Gastroesophageal sphincter (tissue), 4 donors: ENCODE measurements at places on chromosomes 3 and 15.

GRCh38 chr3:171142985-171143384, 116.5 kb upstream of the SLC2A2 start:
- ATAC-seq = no peak

GRCh38 chr15:40102897-40103858, 5.5 kb downstream of the BMF start:
- peak; percentile 64 for ATAC-seq

DNA sequence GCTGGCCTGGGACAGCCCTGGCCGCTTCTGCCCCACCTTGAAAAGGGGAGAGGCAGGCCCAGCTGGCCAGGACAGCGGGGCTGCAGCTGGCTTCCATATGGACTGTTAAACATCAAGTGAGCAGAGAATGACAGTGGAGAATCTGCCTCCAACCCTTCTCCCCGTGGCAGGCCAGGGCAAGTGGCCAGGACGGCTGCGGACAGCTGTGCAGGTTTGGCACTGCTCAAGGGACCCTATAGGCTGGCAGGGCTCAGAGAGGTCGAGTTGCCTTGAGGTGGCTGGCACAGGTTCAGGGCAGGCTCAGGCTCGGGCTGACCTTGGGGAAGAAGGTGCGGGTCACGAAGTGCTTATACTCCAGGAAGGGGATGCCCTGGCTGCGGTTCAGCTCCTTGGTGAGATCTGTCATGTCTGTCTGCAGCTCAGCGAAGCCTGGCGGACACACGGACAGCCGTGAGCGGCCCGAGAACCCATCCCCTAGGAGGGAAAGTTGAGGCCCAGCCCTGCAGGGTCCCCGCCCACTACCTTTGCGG, 24.3 kb downstream of the H1-8 start:
- peak; percentile 23 for ATAC-seq

- no peak for ATAC-seq
These were observed 28.5 kb downstream of the SELENOT start for GRCh38 chr3:150631515-150632221.

DNA sequence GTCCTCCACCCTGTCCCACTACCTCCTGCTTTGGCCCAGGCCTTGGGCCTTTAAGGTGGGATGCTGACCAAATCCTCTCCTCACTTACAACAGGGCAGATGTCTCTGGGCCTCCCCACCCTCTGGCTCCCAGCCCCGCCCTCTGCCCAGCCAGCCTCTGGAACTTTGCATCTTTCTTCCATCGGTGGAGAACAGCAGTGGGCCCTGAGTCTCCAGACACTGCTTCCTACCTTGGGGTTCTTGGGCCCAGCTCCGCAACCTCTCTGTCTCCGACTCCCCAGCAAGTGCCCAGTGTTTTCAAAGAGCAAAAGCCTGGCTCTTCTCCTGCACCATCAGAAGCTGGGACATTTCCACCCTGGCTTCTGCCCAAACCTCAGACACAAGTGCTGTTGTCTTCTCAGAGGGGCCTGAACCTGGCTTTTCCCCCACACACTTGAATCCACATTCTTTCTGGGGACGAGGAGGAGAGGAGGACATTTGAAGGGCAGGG, 33.1 kb downstream of the MRAS start:
- ATAC-seq = peak; percentile 47

DNA sequence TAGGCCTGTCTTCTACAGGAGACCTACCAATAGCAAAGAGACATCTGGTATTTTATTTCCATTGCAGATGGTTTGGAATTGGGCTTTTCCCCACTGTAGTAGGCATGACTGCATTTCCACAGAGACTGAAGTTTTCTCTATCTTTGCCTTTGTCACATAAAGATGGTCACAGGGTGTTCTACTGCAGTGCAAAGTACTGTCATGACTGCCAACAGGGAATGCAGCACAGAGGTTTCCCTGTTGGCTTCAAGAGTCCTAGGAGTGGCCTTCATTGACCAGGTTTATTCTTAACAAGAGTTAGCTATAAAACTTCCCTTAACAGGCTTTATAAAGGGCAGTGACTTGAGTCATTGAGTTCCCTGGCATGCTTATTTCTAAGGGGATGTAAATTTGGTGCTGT, 36.8 kb upstream of the TM4SF4 start:
- no peak for ATAC-seq
